Lower lobe of right lung (tissue), 2 donors: ENCODE measurements at places on chromosomes 13 and 19. TPM values are rescaled to one million over a fixed set of nuclear protein-coding genes. Genes with fewer than 3 reads are reported as not detected.

DNA sequence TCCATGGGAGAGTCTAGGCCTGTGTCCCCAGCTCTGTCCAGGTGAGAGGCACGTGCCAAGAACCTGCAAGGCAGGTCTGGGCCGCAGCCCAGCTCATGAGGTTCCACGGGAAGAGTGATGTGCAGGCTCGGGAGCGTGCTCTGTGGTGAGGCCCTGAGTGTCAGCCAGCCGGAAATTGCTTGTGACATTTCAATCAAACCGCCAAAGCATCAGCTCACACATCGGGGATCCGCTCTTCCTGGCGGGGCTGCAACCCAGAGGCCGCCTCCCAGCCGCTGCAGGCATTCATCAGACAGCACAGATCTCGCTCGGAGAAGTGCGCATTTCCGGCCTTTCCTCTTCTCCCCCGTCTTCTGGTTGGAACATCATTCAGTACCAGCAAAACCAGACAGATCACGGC, 109.3 kb downstream of the KDM4B start:
- no peak overlapping the region for H3K27ac ChIP-seq
- no peak for DNase-seq
- no peaks in the 10 kb centered on the region for H3K4me1 ChIP-seq
- H3K36me3 ChIP-seq = peaks cover 69% of the 10 kb centered on the region
- no peak overlapping the region for H3K4me3 ChIP-seq
- no peaks in the 10 kb centered on the region for H3K27me3 ChIP-seq

DNA sequence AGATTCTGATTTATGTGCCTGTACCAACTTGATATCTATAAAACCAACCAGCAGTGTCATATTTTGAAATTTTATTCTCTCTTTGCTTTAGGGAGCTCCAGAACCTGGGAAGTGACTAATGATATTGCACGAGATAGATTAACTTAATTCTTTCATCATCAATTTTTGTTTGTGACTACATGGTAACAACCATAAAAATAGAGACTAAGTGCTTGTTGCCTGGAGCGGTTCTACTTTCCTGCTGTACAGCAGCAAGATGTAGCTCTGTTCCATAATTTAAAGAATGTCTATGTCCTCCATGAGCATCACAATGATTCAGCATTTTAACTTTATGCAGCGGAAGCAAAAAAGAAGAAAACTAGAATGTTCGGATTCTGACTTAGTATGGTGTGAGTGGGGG, 275.6 kb downstream of the KLF5 start:
- no peaks in the 10 kb centered on the region for H3K4me1 ChIP-seq
- H3K27ac ChIP-seq = no peak overlapping the region
- H3K36me3 ChIP-seq = no peaks in the 10 kb centered on the region
- no peak for DNase-seq
- no peak overlapping the region for H3K4me3 ChIP-seq

DNA sequence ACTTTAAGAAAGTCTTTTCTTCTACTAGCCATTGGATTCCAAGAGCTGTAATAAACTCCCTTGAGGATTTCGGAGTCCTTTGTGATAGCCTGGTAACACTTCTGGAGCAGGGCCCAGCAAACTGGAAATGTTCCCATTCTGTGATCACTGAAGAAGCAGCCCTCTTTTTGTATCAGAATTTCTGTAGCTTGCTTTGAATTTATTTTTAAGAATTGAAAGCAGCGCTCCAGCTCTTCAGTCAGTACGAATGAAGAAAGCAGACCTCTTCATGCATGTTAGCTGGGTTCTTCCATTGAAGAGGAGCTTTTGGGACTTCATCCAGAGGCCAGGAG, 141.5 kb downstream of the AKAP11 start:
- no peak for DNase-seq
- H3K27me3 ChIP-seq = no peaks in the 10 kb centered on the region
- H3K36me3 ChIP-seq = no peaks in the 10 kb centered on the region
- H3K4me1 ChIP-seq = no peaks in the 10 kb centered on the region
- no peak overlapping the region for H3K27ac ChIP-seq
- no peak overlapping the region for H3K4me3 ChIP-seq

DNA sequence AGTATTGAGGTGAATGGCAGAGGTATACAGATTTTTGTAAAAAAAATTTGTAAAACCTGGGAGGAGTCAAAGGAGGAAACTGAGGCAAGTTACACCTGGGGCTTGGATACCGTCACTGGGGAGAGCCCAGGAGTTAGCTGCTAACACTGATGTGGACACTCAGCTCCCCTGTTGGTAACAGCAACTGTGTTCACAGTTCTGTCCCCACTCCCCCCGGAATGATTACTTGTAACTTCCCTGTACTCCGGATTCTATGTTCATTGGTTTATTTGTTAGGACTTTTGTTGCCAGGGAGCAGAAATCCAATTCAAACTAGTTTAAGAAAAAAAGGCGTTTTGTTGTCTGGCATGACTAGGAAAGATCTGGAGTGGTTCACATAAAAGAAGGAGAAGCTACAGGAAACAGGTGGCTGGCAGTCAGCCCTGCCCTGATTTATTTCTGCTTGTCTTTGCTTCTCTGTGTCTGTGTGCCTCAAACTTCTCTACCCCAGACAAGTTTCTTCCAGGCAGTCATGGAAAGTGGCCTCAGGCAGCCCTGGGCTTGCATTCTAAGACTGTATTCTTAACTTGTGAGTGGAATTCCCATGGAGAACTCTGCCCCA, 2.3 kb upstream of the GPR12 start:
- DNase-seq = no peak
- peaks cover 64% of the 10 kb centered on the region for H3K27me3 ChIP-seq
- no peak overlapping the region for H3K27ac ChIP-seq
- H3K4me1 ChIP-seq = peaks cover 7% of the 10 kb centered on the region
- H3K36me3 ChIP-seq = no peaks in the 10 kb centered on the region

DNA sequence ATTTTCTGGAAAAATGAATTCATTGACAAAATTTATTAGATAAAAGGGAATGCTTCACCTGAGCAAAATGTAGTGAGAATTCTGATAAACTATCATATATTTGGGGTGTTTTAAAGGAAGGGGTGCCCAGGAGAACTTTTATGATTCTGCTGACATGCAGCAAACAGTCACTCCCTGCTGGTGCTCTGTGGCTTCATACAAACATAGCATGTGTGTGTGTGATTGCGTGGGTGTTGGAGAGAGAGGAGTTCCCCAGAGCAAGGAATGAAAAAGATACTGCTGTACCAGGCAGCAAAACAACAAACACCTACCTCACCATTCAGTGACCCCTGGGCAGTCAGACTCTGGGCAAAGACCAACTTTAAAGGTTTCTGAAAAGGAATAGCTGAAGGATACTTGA, 546.7 kb downstream of the RFC3 start:
- H3K36me3 ChIP-seq = no peaks in the 10 kb centered on the region
- no peaks in the 10 kb centered on the region for H3K27me3 ChIP-seq
- no peak overlapping the region for H3K4me3 ChIP-seq
- no peak for DNase-seq

DNA sequence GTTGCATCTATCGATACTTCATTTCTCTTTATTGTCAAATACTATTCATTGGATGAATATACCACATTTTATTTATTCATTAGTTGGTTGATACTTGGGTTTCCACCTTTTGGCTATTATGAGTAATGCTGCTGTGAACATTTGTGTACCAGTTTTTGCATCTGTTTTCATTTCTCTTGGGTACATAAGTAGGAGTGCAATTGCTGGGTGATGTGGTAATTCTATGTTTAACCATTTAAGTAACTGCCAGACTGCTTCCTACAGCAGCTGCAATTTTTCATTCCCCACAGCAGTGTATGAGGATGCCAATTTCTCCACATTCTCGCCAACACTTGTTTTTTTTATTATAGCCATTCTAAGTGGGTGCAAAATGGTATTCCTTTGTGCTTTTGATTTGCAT, 2.6 kb downstream of the KCNJ14 start:
- peaks cover 39% of the 10 kb centered on the region for H3K36me3 ChIP-seq
- H3K4me1 ChIP-seq = no peaks in the 10 kb centered on the region
- no peaks in the 10 kb centered on the region for H3K27me3 ChIP-seq
- H3K27ac ChIP-seq = no peak overlapping the region

GRCh38 chr13:111506125-111506524, 185.7 kb downstream of the TEX29 start:
- no peaks in the 10 kb centered on the region for H3K4me1 ChIP-seq
- no peak overlapping the region for H3K27ac ChIP-seq
- H3K4me3 ChIP-seq = no peak overlapping the region
- no peaks in the 10 kb centered on the region for H3K36me3 ChIP-seq
- DNase-seq = no peak

Gene CALR3
- not detected for total RNA-seq

- peaks cover 8% of the 10 kb centered on the region for H3K4me1 ChIP-seq
- H3K36me3 ChIP-seq = no peaks in the 10 kb centered on the region
- H3K27me3 ChIP-seq = no peaks in the 10 kb centered on the region
- DNase-seq = no peak
- no peak overlapping the region for H3K27ac ChIP-seq
- peak overlapping the region; percentile 40 for H3K4me3 ChIP-seq
These were observed 102.3 kb upstream of the ABCC4 start for GRCh38 chr13:95403349-95404140.

DNA sequence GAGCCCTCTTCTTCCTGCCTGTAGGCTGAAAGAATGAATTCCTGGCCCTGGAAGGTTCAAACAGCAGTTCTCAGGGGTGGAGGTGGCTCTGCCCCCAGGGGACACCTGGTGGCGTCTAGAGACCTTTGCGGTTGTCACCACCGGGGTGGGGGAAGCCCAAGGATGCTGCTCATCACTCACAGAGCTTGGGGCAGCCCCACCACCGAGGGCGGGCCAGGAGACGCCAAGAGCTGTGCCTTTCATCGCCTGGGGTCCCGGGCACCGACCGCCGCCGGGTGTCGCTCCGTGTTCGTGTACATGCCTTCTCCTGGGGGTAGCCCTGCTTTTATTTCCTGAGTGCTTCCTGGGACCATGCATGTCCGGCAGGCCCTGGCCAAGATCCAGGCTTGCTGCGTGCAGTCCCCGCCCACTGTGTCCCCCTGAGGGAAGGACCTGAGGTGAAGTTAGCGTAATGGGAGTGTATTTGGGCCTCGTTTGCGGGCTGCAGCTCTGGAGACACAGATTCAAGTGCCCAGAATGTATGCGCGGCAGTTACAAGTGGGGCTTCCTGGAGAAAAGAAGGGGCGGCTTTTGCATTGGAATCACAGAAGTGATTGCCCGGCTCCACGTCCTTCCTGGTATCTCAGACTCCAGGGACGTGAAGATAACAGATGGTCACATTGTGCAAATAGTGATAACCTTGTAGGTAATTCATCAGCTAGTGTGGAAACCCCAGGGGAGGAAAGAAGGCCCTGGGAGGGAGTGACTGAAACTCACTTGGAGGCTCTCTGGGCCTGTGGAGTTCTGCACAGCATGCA, 7.8 kb downstream of the DOT1L start:
- no peak overlapping the region for H3K4me3 ChIP-seq
- H3K36me3 ChIP-seq = no peaks in the 10 kb centered on the region

- no peak for DNase-seq
- no peaks in the 10 kb centered on the region for H3K4me1 ChIP-seq
- no peak overlapping the region for H3K27ac ChIP-seq
- no peaks in the 10 kb centered on the region for H3K36me3 ChIP-seq
- H3K27me3 ChIP-seq = no peaks in the 10 kb centered on the region
These were observed 28.1 kb upstream of the SIAH3 start for GRCh38 chr13:45879666-45880065.

- H3K4me3 ChIP-seq = no peak overlapping the region
- no peaks in the 10 kb centered on the region for H3K27me3 ChIP-seq
- peaks cover 10% of the 10 kb centered on the region for H3K4me1 ChIP-seq
- H3K36me3 ChIP-seq = peaks cover 9% of the 10 kb centered on the region
- no peak overlapping the region for H3K27ac ChIP-seq
- peak; percentile 20 for DNase-seq
These were observed 3.0 kb downstream of the MBOAT7 start for GRCh38 chr19:54186351-54186750.

DNA sequence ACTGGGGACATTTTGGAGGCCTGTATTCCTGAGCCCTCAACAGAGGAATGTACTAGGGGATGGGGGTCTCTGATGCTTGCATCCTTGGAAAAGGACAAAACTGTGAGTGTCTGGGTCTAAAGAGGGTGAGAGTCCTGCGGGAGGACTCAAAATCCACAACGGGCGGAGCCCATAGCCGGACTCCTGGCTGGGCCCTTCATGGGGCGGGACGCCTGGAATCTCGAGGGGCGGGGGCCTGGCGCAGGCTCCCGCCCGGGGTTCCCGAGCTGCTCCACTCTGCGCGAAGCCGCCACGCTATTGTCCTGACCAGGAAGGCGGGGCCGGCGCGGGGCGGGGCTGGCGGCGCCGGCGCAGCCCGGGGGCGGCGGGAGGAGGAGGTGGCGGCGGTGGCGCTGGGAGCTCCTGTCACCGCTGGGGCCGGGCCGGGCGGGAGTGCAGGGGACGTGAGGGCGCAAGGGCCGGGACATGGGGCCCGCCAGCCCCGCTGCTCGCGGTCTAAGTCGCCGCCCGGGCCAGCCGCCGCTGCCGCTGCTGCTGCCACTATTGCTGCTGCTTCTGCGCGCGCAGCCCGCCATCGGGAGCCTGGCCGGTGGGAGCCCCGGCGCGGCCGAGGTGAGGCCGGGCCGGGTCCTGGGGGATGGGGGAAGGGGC, at the start of gene APLP1:
Gene APLP1, plus strand, starts transcription at position 403 of the 651 bp plus-strand sequence. Its CDS starts 63 bp downstream, at position 466.
- peaks cover 18% of the 10 kb centered on the region for H3K4me1 ChIP-seq
- peak within 1 kb of the TSS; percentile 56 for H3K4me3 ChIP-seq
- peak; percentile 80 for DNase-seq
- no peak within 1 kb of the TSS for H3K27ac ChIP-seq

Gene FXYD5
- total RNA-seq = 152 TPM

GRCh38 chr19:4794971-4795370, 3.4 kb downstream of the FEM1A start:
- DNase-seq = no peak
- H3K27ac ChIP-seq = no peak overlapping the region
- H3K4me1 ChIP-seq = peaks cover 39% of the 10 kb centered on the region
- no peaks in the 10 kb centered on the region for H3K27me3 ChIP-seq
- H3K4me3 ChIP-seq = no peak overlapping the region

GRCh38 chr19:45667620-45668341, at the start of gene GIPR:
TSS of gene GIPR (plus strand) at chr19:45668221. CDS start at chr19:45669521, 1,300 bp downstream.
- DNase-seq = peak; percentile 66
- H3K27me3 ChIP-seq = peaks cover 54% of the 10 kb centered on the region
- H3K27ac ChIP-seq = peak within 1 kb of the TSS; percentile 1
- H3K36me3 ChIP-seq = no peaks in the 10 kb centered on the region
- H3K4me3 ChIP-seq = peak within 1 kb of the TSS; percentile 49

Gene ZNF792
- total RNA-seq = 12.1 TPM

DNA sequence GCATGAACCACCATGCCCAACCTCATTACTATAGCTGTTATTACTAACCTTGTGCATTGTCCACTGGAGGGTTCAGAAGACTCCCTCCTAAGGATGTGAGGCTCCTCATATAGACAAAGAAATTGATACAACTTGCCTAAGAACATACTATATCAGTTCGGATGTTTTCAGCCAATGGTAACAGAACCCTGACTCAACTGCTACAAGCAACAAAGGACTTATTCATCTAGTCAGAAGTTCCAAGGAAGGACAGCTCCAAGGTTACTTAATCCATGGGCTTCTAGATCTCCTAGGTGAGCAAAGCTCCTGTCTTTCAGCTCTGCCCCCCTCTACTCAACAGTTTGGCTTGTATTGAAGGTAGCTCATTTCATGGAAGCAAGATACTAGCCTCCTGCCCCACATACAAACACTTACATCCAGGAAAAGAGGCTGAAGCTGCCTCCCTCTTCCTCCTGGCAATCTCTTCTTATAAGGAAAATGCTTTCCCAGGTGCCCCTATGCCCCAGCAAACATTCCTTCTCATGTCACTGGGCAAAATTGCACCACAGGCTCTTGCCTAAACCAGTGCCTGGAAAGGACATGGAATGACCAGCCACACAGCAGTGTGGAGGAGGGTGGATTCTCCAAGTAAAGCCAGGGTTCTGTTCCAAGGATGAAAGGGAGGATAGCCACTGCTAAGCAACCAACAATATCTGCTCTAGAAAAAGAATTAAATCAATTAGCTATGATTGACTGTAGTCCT, 497.8 kb downstream of the FOXO1 start:
- DNase-seq = no peak
- peaks cover 9% of the 10 kb centered on the region for H3K27me3 ChIP-seq
- no peaks in the 10 kb centered on the region for H3K4me1 ChIP-seq
- no peak overlapping the region for H3K27ac ChIP-seq

Gene CACNG6
- 2.2 TPM for total RNA-seq
